ENCODE measurements at places on chromosomes 7 and 10.
A peak's percentile ranks its signal among the peaks of the same experiment; 100 is the strongest.

GRCh38 chr10:78920011-78920410 is 148.8 kb upstream of the ZMIZ1 start:
- no peak overlapping the region for H3K4me3 ChIP-seq
- no peak for DNase-seq
- H3K27ac ChIP-seq, result no peak overlapping the region
- H3K27me3 ChIP-seq, result no peaks in the 10 kb centered on the region

DNA sequence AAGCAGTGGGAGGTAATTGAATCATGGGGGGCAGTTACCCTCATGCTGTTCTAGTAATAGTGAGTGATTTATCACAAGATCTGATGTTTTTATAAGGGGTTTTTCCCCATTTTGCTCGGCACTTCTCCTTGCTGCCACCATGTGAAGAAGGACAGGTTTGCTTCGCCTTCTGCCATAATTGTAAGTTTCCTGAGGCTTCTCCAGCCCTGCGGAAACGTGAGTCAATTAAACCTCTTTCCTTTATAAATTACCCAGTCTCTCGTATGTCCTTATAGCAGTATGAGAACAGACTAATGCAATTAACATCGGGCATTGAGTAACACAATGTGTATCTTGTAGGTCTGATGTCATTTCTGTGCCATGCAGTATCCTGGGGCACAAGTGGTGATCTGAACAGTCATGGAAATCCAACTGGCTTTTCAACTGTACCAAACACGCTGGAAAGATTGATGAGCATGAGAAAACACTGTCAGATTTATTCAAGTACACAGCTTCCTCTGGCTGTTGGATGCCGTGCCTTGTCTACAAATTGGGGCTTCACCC is 208.6 kb upstream of the KIAA1217 start:
- H3K36me3 ChIP-seq, result no peaks in the 10 kb centered on the region
- no peak for DNase-seq
- H3K4me1 ChIP-seq, result no peaks in the 10 kb centered on the region
- H3K27ac ChIP-seq, result no peak overlapping the region
- no peaks in the 10 kb centered on the region for H3K27me3 ChIP-seq
- no peak overlapping the region for H3K4me3 ChIP-seq

DNA sequence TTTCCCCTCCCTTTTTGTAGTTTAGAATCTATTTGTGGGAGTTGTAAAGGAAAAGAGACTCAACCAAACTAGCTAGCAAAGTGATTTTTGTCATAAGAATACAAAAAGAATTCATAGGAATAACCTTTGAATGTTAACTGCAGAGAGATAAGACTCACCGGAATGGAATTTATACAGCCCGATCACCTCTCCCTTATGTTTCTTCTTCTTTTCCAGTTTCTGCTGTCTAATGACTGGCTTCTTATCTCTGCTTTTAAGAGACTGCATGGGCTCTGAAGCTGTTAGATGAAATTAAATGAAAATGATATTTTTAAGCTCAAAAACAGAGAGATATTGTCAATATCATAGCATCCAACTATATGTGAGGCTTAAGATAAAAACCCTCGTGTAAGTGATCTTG is 1095.9 kb downstream of the REEP3 start:
- H3K36me3 ChIP-seq, result no peaks in the 10 kb centered on the region
- no peak for DNase-seq
- H3K4me1 ChIP-seq, result no peaks in the 10 kb centered on the region
- no peaks in the 10 kb centered on the region for H3K27me3 ChIP-seq
- H3K4me3 ChIP-seq, result no peak overlapping the region

DNA sequence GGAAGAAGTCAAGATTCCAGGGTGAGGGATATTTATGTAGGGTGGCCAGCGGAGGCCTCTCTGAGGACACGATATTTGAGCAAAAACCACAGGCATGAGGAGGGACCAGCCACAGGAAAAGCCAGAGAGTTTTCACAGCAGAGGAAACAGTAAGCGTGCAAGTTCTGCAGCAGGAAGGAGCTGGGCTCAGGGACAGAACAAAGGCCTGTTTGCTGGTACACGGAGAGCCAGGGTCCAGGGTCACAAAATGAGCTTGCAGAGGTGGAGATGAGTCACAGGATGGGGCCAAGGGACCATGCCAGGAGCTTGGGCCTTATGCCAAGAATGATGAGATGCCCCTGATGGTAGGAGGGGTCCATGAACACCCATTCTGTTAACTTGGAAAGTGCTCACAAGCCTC is 283.5 kb downstream of the PLXNA4 start:
- no peaks in the 10 kb centered on the region for H3K4me1 ChIP-seq
- no peak overlapping the region for H3K4me3 ChIP-seq
- no peak for DNase-seq
- peaks cover 2% of the 10 kb centered on the region for H3K27me3 ChIP-seq
- no peak overlapping the region for H3K27ac ChIP-seq

DNA sequence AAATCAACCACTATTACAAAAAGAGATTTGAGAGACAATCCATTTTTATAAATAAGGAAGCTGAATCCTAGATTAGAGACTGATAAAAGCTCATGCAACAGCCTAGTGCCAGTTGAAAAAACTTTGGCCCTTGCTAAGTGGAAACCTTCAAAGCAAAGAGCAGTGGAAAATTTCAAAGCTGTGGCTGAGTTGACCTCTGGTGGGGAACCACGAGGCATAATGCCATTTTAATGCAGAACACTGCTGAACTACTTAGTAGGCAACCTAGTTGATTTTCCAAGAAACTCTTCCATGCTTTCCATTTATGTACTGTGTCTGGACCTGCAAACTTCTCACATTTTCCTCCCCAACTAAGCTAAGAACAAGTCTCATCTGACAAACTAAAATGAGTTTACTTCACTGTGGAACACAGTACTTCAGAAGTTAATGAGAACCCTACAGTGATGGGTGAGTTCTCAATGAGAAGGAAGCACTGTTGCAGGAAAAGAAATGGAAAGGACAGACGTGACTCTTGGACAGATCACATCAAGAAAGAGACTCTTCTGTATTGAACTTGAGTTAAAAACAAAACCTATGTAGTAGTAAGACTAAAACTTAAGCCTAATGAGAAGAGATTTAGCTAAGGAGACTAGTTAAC is 19.5 kb downstream of the FZD9 start:
- no peaks in the 10 kb centered on the region for H3K27me3 ChIP-seq
- no peak overlapping the region for H3K27ac ChIP-seq
- no peak overlapping the region for H3K4me3 ChIP-seq
- no peak for DNase-seq
- H3K4me1 ChIP-seq, result no peaks in the 10 kb centered on the region

DNA sequence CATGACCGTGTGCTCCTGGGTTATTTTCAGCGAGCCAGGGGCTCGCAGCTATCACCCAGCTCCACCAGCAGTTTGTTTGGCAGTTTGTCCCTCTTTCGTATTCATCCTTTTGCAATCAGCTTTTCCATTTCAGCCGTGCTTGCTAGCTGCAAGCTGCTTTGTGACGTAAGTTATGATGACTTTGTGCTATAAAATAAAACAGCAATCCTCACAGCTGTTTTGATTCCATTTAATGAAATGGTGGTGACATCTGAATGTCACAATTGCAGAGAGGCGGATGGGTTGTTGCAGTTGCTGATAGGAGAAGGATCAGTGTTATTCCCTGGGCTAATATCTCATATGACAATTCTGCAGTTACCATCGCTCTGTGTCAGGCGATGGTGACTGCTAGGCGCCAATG is 251.7 kb downstream of the SNX10 start:
- H3K4me3 ChIP-seq, result no peak overlapping the region
- peaks cover 19% of the 10 kb centered on the region for H3K27me3 ChIP-seq
- no peaks in the 10 kb centered on the region for H3K4me1 ChIP-seq
- H3K36me3 ChIP-seq, result no peaks in the 10 kb centered on the region
- DNase-seq, result no peak

DNA sequence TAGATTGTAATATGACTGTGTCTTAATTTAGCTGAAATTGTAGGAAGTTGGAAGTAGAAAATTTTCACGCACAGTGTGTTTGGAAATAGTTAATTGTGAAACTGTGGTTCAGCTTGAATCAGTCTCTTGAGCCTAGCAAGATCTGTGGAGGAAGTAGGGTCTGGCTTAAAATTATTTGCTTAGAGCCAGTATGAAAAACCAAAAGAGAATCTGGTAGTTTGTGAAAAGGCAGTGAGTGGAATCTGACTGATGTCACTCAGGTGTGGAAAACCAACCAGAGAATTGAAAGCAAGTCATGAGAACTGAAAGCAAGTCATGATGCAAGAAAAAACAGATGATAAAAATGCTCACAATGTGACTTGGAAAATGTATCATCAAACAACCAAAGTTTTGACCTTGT is 11.5 kb downstream of the LIPJ start:
- no peak overlapping the region for H3K27ac ChIP-seq
- DNase-seq, result no peak
- H3K27me3 ChIP-seq, result peaks cover 5% of the 10 kb centered on the region
- no peaks in the 10 kb centered on the region for H3K36me3 ChIP-seq
- no peaks in the 10 kb centered on the region for H3K4me1 ChIP-seq

- DNase-seq, result no peak
- no peak overlapping the region for H3K27ac ChIP-seq
- H3K36me3 ChIP-seq, result no peaks in the 10 kb centered on the region
- peaks cover 6% of the 10 kb centered on the region for H3K27me3 ChIP-seq
- H3K4me1 ChIP-seq, result no peaks in the 10 kb centered on the region
- no peak overlapping the region for H3K4me3 ChIP-seq
Observed at GRCh38 chr10:104098358-104098925, 12.8 kb upstream of the COL17A1 start.

- DNase-seq, result peak; percentile 23
- H3K36me3 ChIP-seq, result no peaks in the 10 kb centered on the region
- peaks cover 51% of the 10 kb centered on the region for H3K27me3 ChIP-seq
- no peak overlapping the region for H3K27ac ChIP-seq
- H3K4me3 ChIP-seq, result peak overlapping the region; percentile 38
- peaks cover 43% of the 10 kb centered on the region for H3K4me1 ChIP-seq
Observed at GRCh38 chr7:1667566-1668395, 2.3 kb upstream of the ELFN1 start.

DNA sequence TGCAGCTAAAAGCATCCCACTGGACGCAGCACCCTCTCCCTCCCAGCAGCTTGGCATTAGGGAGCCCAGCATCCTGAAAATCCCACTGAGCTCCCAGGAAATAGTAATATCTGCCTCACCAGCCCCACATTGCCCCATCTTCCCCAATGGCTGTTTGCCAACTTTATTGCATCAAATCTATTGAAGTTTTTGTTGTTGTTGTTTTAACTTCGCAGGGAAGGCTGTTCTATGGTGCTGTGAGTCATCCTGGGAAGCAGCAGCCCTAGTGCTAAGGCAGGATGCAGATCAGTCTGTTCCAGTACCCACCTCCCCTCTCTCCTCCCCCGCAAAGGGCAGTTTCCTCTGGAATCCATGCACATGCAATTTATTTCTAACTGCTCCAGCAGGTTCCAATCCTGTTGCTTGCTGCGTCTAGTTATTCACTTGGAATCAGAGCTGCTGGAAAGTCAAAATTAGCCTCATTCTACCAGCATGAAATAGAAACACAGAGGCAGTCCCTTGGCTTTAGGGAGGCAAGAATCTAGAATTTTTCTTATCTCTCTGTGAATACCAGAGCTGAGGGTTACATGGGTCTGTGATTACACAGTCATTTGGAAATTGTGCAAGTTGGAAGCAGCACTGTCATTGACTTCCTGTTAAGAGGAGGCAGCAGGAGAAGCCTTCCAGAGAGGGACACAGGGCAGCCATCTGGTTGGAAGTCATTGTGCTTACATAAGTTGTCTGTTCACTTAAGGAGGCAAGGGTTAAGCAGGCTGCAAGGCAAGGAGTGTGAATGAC is 115.9 kb upstream of the CACUL1 start:
- no peaks in the 10 kb centered on the region for H3K4me1 ChIP-seq
- peaks cover 7% of the 10 kb centered on the region for H3K27me3 ChIP-seq
- no peak overlapping the region for H3K27ac ChIP-seq
- no peak overlapping the region for H3K4me3 ChIP-seq

DNA sequence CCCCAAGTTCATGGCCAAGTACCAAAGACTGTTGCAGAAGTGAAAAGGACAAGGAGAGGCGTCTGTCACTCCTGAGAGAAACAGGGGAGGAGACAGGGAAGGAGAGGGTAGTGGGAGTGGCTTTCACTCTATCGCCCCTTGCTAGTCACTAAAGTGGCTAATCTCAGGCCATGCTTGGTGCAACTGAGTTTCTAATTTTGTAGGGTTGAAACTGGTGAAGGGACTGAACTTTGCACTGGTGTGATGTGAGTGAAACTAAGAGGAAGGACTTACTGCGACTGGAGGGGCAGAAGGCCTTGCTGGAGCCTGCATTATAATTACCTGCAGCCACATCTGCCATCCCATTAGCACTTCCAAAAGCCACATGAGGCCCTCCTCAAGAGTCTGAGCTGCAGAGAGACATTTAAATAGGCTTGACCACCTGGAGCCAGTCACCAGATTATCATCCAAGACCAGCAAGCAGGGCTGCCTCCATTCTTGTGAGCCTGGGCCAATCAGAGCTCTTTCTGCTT is 107.2 kb upstream of the EEPD1 start:
- DNase-seq, result no peak
- H3K27me3 ChIP-seq, result no peaks in the 10 kb centered on the region
- no peak overlapping the region for H3K27ac ChIP-seq
- no peak overlapping the region for H3K4me3 ChIP-seq
- H3K4me1 ChIP-seq, result peaks cover 4% of the 10 kb centered on the region

DNA sequence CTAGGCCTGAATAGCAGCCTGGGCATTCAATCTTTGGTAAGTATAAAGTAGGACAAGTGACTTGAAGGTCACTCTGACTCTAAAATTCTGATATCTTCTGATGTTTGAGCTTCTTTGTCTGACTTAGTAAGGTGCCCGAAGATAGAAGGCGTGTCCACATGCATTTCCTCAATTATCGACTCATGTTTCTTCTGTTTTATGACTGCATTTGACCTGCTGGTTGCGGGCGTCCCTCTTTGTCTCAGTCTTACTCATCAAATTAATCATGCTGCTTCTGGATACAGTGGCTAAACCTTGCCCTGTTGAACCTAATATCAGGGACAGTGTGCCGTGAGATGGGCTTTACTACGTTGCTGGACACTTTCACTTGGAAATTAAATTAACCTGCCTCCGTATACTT is 534.1 kb downstream of the SDK1 start:
- no peaks in the 10 kb centered on the region for H3K36me3 ChIP-seq
- no peaks in the 10 kb centered on the region for H3K27me3 ChIP-seq
- H3K27ac ChIP-seq, result no peak overlapping the region
- H3K4me1 ChIP-seq, result no peaks in the 10 kb centered on the region
- H3K4me3 ChIP-seq, result no peak overlapping the region

DNA sequence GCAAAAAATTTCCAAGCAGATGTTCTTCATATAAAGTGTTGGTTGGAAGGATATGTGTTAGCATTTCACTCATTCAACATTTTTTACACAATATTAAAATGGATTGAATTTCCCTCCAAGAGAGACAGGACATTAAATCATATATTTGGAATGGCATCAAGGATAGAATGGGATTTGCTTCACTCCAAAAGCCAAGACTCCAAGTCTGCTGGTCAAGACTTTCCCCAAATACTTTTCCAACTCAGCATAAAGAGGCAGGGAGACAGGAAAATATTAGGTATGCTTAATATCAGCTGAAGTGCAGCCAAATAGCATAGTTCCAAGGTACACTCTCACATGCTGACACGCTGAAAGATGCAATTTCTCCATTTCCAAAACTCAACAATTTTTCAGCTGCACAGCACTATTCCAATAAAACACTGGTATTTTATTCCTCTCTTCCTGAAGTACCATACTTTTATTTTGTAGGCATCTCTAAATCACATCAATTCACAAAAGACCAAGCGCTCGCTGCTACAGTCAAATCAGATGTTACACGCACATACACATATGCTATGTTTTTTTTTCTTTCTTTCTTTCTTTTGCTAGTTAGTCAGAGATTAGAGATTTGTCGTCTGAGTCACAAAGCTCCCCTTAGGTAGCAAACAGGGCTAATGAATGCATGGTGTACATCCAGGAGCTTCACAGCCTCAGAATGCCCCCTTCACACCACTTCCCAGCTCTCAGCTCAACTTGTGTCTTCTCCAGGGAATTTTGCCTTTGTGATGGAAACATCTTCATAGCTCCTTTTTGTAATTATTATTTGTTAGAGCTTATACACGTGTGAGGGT is 1033.8 kb upstream of the AUTS2 start:
- H3K27me3 ChIP-seq, result no peaks in the 10 kb centered on the region
- no peak overlapping the region for H3K27ac ChIP-seq
- no peaks in the 10 kb centered on the region for H3K4me1 ChIP-seq

Data from CD4-positive, alpha-beta T cell (primary cell).